ENCODE measurements at places on chromosomes 4 and X.

DNA sequence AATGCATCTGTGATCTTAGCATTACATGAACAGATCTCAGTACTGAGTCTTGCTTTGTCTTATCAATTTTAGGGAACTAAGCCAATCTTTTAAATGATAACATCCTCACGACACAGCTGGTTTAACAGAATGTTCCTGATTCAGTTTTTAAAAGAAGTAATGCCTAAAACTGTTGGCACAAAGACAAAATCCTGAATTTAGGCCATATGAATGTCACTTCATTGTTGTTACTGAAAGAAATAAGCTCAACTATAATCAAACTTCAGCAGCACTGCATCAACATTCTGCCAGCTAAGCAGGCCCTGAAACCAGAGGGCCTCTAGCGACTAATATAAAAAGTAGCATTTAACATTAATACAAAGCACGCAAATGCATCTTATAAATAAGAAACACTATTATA, 130.6 kb downstream of the FRYL start:
- no peak for DNase-seq

- DNase-seq, result no peak
These were observed 163.2 kb downstream of the PRKX start for GRCh38 chrX:3550160-3550751.

GRCh38 chrX:93332329-93332728, 341.0 kb downstream of the NAP1L3 start:
- DNase-seq, result no peak

DNA sequence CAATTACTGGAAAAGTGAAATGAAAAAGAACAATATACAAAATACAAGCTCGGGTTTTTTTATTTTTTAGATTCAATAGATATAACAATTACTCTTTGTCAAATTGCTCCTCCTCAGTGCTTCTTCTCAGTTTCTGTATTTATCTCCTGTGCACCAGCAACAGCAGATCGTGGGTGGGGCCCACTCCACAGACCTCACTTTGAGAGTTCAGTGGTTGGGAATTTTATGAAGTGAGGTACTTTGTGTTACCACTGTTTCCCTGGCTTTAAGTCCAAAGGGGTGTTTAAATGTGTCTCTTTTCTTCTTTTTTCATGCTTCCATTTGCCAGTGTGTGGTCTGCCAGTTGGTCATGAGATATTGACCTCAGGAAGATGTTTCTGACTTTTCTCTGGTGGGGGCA, 54.4 kb downstream of the KIT start:
- no peak for DNase-seq

- no peak for DNase-seq
These were observed 120.9 kb downstream of the CHIC2 start for GRCh38 chr4:53943345-53944085.

- DNase-seq, result no peak
These were observed 34.9 kb upstream of the SLC25A14 start for GRCh38 chrX:130304587-130305368.

- DNase-seq, result no peak
These were observed 30.6 kb downstream of the BBS12 start for GRCh38 chr4:122762966-122763716.

DNA sequence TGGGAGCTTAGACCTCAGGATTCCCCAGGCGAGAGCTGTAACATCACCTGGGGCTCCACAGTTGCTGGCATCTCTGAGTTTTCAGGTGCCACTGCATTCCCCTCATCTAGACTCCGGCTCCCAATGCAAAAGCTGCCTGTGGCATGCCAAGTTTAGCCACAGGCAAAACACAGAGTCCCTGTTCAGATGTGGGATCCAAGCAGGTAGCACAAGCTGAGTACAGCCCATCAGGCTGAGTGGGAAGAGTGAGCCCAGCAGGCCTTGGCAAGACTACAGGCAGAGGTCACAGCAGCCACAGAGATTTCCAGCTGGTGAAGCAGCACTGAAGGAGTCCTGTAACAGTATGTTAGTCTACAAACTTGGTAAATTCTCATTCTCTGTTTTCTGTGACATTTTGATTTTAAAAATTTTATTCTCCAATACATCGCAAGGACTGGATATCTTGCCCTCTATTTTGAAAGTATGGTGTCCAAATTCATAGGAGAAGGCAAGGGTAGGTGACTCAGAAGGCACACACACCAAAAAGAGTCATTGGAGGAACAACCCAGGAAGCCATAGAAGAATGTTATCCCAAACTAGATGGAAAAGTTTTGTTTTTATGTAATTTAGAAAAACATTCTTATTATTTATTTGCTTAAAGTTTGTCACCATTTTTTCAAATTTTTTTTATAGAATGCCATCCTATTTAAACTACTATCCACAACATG, 13.6 kb upstream of the CXCL2 start:
- DNase-seq, result no peak
